Neural progenitor cell (in vitro differentiated cells): ENCODE measurements at places on chromosomes 3 and 15. TPM values are rescaled to one million over a fixed set of nuclear protein-coding genes. Genes with fewer than 3 reads are reported as not detected.

ULK4 gene
- 27.2 and 33.0 TPM in 2 replicates for total RNA-seq

DNA sequence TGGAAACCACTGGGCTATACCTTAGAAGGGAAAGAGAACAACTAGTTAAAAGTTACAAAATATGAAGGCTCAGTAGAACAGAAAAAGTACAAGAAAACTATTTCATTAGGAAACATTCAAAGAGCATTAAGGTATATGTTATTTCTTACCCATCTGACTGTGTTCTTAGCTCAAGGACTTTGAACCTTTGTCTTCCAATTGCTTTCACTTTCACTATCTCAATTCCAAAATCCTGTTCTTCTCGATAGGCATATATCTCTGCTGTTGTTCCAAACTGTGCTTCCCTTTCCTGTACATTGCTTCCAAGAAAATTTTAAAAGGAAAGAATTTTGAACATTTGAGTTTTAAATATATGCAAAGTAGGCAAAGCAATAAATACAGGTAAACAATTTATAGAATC is 6.9 kb downstream of the CRBN start:
- H3K36me3 ChIP-seq: peaks cover 21% of the 10 kb centered on the region
- no peak overlapping the region for H3K27ac ChIP-seq
- H3K27me3 ChIP-seq: no peaks in the 10 kb centered on the region

GRCh38 chr3:16236030-16236639 is 28.6 kb downstream of the DPH3 start:
- H3K27me3 ChIP-seq: no peaks in the 10 kb centered on the region
- no peaks in the 10 kb centered on the region for H3K36me3 ChIP-seq
- no peaks in the 10 kb centered on the region for H3K4me1 ChIP-seq
- H3K4me3 ChIP-seq: no peak overlapping the region

DNA sequence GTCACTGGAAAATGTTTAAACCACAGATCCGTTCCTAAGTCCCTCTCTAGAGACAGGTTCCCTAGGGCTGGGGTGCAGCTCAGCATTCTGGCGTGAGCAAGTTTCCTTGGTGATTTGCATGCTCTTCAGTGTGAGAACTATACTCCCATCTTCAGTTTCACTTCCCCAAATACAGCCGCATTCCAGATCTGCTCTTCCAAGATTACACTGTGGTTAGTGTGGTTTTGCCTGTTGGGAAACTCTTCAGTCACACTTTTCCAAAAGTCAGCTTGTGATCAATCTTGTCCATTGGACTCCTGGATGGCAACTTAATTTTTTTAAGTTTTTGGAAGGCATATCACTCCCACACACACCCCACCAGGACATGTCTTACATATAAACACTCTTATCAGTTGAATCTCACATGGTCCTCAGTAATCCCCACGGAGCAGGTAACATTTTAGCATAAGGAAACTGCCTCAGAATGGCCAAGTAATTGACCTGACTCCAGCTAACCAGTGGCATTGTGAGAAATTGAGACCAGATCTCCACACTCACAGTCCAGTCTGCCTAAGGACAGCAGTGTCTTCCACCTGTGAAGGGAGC is 33.5 kb upstream of the PTPN23 start:
- no peaks in the 10 kb centered on the region for H3K4me1 ChIP-seq
- H3K27ac ChIP-seq: no peak overlapping the region
- no peaks in the 10 kb centered on the region for H3K36me3 ChIP-seq
- no peak overlapping the region for H3K4me3 ChIP-seq
